GM12878 (cell line): ENCODE measurements at places on chromosomes 1 and 21.

DNA sequence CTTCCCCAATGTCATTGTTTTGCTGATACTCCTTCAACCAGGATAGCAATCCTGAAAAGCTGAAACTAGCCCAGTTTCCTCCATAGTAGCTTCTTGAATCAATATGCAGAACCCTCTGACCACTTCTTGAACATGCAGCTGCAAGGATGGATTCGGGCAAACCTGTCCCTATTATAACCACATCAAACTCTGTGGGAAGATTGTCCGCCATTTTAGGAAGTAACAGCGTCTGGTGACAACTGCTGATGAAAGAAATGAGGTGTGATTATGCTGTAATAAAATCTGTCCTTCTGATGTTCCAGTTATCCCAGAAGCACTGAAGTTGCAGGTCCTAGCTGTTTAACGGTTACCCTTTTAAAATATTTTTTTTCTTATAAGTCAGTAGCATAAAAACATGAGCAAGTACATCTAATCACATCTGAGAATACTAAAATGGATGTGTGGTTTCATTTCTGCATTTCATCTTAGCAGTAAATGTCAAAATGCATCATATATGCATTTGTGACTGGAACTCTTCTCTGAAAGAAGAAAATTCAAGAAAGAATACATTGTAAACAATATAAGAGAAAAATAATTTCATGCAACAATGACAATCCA lies 4.5 kb downstream of the CHML start:
- H3K36me3 ChIP-seq = no peaks in the 10 kb centered on the region
- no peaks in the 10 kb centered on the region for H3K27me3 ChIP-seq
- H3K27ac ChIP-seq = peak overlapping the region; percentile 35; the same call in 1 of the 2 replicates
- DNase-seq = no peak
- H3K4me3 ChIP-seq = peak overlapping the region; percentile 25; the same call in 1 of the 2 replicates

GRCh38 chr1:30600706-30601105 lies 122.7 kb downstream of the MATN1 start:
- H3K4me1 ChIP-seq = no peaks in the 10 kb centered on the region
- H3K27ac ChIP-seq = no peak overlapping the region
- no peaks in the 10 kb centered on the region for H3K36me3 ChIP-seq
- H3K4me3 ChIP-seq = no peak overlapping the region
- no peaks in the 10 kb centered on the region for H3K27me3 ChIP-seq

DNA sequence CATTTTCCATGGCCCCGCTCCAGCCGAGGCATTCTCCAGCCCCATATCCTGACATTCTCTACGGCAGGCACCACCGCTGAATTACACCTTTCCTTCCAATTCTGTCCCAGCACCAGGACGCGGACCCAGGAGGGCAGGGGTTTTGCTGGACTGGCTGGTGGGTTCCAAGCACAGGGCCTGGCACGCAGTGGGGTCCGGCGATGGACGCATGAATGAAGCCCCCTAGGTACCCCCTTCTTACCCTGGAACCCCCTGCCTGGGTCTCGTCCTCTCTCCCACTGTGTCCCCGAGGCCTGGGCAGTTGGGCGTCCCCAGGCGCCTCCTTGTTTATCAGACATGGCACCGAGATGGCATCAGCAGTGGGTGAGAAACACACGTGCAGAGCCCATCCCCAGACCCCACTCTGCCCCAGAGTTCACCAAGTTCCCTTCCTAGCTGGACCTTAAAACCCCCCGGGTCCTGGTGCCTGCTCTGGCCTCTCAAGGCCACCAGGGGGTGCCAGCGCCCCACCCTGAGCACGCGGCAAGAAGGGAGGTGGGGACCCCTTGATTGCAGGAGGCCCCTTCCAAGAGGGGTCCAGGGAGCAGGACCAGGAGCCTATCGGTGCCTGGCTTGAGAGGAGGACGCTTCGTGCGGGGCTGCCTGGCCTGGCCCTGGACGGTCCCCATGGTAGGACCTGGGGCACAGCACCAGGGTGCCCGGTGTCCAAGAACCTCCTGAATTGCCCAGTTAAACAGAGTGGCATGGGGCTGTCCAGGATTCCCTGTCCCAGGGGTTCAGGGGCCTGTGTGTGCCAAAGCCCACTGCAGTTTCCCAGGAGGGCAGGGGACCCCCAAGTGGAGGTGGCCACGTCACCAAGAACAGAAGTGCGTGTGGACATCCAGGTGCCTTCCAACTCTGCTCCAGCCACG lies 46.1 kb downstream of the MEGF6 start:
- H3K27me3 ChIP-seq = no peaks in the 10 kb centered on the region; the same call in none of the 2 replicates
- H3K4me1 ChIP-seq = no peaks in the 10 kb centered on the region
- H3K4me3 ChIP-seq = no peak overlapping the region
- H3K27ac ChIP-seq = no peak overlapping the region

GRCh38 chr1:32703479-32704291 lies 1.1 kb upstream of the SYNC start:
- H3K27ac ChIP-seq = no peak overlapping the region
- H3K36me3 ChIP-seq = no peaks in the 10 kb centered on the region
- H3K27me3 ChIP-seq = peaks cover 13% of the 10 kb centered on the region; the same call in 1 of the 2 replicates
- no peak for DNase-seq

GRCh38 chr1:105087506-105087905 lies 1337.8 kb downstream of the AMY1C start:
- no peak overlapping the region for H3K4me3 ChIP-seq
- no peak for DNase-seq
- no peaks in the 10 kb centered on the region for H3K36me3 ChIP-seq

GRCh38 chr1:6275826-6276782 lies 15.2 kb upstream of the GPR153 start:
- no peaks in the 10 kb centered on the region for H3K27me3 ChIP-seq
- no peak overlapping the region for H3K27ac ChIP-seq
- no peaks in the 10 kb centered on the region for H3K4me1 ChIP-seq
- H3K36me3 ChIP-seq = no peaks in the 10 kb centered on the region

GRCh38 chr1:225254676-225255075 lies 173.2 kb downstream of the LBR start:
- no peaks in the 10 kb centered on the region for H3K36me3 ChIP-seq
- H3K27ac ChIP-seq = no peak overlapping the region
- peaks cover 3% of the 10 kb centered on the region; the same call in 1 of the 2 replicates for H3K4me1 ChIP-seq

DNA sequence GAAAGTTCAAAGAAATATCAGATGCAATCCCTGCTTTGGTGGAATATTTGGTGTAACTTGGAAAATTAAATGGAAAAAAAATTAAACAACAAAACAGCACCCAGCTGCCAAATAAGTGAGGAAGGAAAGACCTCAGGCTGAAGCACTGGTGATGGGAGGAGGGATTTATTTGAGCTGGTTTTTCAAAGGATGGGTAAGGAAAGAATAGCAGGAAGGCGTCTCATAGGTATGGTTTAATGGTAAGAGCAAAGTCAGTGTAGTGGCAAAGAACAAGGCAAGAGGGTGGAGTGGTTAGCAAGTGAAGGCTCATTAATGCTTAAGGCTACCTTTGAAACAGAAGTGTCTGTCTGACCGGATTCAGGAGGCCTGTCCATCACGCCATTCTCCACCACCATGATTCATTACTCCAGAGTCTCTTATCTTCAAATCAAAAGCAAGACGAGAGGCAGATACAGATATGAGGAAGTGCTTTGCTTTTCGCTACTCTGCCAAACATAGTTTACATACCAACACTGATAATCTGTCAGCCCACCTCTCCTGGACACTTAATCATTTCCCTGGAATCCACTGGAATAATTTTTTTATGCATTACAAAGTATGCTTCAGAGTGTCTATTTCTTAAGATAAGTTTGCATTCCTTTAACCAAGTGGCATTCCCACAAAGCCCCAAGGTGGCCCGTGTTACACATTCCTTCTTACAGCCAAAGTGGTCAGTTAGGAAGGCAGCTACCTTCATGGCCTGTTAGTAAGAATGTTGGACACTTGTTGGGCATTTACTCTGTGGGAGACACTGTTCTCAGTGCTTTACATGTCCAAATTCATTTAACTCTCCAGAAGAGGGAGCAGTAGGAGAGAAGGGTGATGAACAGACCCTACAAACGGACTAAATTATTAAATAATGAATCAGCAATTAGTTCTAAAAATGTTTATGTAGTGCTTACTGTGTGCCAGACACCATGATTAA lies 146.6 kb downstream of the ROR1 start:
- H3K36me3 ChIP-seq = no peaks in the 10 kb centered on the region
- no peak overlapping the region for H3K27ac ChIP-seq
- no peak for DNase-seq
- no peaks in the 10 kb centered on the region for H3K27me3 ChIP-seq
- no peak overlapping the region for H3K4me3 ChIP-seq

DNA sequence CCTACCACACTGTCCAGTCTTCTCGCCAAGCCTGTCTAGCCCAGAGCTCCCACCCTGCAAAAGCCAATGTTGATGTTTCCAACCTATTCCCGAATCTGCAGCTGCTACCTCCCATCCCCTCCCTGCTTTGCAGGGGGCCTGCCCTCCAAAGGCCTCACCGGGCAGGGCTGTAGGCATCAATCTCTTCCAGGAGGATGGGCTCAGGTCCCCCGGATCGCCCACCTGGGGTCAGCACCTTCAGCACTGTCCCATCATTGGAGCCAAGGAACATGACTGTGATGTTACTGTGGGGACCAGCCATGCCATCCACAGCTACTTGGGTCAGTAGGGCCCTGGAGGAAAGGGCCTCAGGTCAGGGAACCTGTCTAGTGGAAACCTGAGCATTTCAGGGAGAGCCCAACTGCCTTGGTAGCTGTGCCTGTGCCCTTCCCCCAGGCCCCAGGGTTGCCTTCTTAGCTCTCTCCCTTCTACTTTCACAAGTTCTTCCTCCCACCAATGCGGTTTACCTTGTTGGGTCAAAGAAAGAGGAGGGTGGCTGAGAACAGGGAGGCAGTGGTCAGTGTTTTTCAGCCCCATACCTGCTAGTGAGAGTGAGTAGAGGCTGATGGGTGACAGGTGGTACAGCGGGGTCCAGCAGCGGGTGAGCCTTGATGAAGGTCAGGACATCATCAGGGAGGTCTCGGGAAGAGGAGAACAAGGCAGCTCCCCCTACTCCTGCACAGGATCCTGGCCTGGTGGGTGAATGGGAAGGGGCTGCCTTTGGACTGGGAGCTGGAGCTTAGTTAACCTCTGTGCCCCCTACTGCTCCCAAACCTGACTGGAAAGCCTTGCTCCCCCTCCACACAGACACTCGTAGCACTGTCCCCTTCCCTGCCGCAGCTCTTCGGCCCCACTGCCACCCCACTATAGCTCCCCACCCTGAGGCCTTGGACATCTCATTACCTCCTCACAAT lies 10.7 kb downstream of the SEMA6C start:
- H3K36me3 ChIP-seq = no peaks in the 10 kb centered on the region
- H3K27ac ChIP-seq = no peak overlapping the region
- H3K4me3 ChIP-seq = no peak overlapping the region
- H3K4me1 ChIP-seq = peaks cover 8% of the 10 kb centered on the region; the same call in 1 of the 2 replicates
- DNase-seq = no peak
- no peaks in the 10 kb centered on the region for H3K27me3 ChIP-seq

GRCh38 chr1:7752512-7753417 lies 18.3 kb upstream of the VAMP3 start:
- no peaks in the 10 kb centered on the region for H3K36me3 ChIP-seq
- H3K4me1 ChIP-seq = no peaks in the 10 kb centered on the region
- H3K27me3 ChIP-seq = no peaks in the 10 kb centered on the region
- no peak overlapping the region for H3K27ac ChIP-seq
- no peak overlapping the region for H3K4me3 ChIP-seq
- no peak for DNase-seq

DNA sequence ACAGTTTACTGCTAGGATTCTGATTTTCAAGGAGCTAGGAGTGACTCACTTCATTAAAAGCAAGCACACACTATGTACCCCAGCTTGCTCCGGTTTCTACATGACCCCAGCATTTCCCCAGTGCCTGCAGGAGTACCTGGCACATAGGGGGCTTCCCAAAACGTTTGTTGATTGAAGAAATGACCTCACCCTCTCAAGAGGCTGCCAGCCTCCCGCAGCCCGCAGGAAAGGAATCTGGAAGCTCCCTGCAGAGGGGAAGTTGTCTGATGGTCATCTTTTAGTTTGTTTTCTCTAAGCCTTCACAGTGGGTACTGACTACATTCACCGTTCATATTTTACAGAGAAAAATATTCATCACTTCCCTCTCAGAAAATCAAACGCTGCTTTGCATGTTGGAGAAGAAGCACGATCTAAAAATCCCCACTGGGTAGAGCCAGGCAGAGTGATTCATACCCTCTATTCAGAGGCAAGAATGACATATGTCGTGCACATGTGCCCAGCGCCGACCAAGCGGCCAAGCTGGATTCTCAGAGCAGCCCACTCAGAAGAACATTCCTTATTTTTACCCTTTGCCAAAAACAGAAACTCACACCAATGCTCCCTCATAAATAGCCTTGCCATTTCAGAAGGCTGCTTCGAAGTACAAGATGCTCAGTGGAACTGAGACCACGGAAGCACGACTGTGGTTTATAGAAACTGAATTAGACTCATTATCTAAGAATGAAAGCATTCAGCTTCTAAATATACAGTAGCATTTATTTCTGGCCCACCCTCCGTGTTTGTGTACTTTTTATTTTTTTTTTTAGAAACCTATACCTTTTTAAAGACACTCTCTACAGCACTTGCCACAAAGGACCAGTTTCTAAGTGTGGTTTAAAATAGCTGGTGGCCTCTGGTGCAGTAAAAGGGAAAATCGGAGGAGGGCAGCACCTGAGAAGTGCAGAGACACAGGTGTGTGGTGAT lies 143.2 kb downstream of the MIS18A start:
- no peaks in the 10 kb centered on the region for H3K27me3 ChIP-seq
- H3K4me3 ChIP-seq = peak overlapping the region; percentile 18; the same call in 1 of the 2 replicates
- peak; percentile 61 for DNase-seq
- H3K4me1 ChIP-seq = peaks cover 29% of the 10 kb centered on the region
- peak overlapping the region; percentile 33; the same call in 1 of the 2 replicates for H3K27ac ChIP-seq

DNA sequence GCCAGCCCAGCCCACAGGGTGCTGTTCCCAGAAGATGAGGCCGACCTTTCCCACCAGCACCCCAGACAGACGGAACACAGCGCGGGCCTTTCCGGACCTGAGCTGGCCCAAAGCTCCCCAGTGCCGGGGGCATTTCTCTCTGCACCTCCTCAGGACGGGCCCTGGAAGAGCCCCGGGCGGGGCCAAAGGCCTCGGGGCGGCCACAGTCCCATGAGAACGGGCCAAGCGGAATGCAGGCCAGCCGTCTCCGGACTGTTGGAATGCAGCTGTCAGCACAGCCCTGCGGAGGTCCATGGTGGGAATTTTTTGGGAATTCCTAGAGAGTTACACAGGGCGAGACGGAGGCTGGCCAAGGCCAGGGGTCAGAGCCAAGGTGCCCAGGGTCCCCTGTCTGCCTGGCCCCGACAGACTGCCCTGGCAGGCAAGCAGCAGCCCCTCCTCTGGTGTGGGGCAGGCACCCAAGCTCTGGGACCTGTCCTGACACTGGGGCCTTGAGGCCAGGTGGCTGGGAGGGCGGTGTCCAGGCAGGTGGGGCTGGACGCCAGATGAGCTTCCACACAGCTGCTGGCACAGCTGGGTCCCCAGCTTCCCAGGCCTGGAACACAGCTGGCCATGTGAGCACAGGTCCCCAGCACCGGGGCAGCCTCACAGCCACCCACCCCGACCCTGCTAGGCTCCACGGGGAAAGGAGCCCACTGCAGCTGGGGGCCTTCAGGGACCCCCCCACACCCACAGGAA lies 63.0 kb downstream of the MEGF6 start:
- H3K27ac ChIP-seq = no peak overlapping the region
- no peak for DNase-seq
- no peak overlapping the region for H3K4me3 ChIP-seq
- no peaks in the 10 kb centered on the region for H3K27me3 ChIP-seq
- H3K36me3 ChIP-seq = no peaks in the 10 kb centered on the region
- H3K4me1 ChIP-seq = no peaks in the 10 kb centered on the region
